ENCODE measurements at places on chromosomes 13 and 19.
A peak's percentile ranks its signal among the peaks of the same experiment; 100 is the strongest.

DNA sequence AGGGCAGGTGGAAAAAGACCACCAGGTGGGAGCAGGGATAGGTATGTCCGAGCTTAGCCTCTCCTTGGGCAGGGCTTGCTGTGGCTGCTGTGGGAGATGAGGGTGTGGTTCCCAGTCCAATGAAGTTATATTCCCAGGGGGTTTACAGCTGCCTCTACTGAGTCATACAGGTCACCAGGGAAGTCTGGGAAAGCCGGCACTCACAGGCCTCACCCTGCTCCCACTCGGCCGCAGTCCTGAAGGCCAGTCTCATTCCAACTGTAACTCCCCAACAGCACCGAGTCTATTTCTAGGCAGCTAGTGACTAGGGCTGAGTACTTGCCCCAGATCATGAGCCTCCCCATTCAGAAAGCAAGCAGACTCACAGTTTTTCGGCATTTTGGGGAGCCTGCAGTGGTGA is 77.1 kb downstream of the FNDC3A start:
- no peak for DNase-seq

- DNase-seq, result peak; percentile 46
Observed at GRCh38 chr13:48567515-48568369, 34.9 kb upstream of the RCBTB2 start.

GRCh38 chr19:305240-306150 is 14.3 kb upstream of the PLPP2 start:
- DNase-seq, result no peak

DNA sequence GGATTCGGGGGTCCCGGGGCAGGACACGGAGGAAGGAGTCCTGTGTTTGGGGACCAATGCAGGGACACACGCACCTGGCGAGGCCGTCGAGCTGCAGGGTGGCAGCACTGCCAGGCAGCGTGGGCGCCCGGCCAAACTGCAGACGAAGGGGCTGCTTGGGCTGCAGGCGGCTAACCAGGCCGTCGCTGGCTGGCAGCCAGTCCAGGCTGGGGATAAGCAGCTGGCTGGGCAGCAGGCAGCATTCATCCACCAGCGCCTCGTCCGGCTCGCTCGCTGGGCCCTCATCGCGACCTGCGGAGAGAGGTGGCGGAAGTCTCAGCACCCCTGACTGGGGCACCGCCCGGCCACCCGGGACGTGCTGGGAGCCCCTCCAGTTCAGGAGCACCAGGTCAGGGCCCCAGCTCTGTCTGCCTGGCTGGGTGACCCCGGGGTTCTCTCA is 11.5 kb downstream of the CFD start:
- DNase-seq, result peak; percentile 58

DNA sequence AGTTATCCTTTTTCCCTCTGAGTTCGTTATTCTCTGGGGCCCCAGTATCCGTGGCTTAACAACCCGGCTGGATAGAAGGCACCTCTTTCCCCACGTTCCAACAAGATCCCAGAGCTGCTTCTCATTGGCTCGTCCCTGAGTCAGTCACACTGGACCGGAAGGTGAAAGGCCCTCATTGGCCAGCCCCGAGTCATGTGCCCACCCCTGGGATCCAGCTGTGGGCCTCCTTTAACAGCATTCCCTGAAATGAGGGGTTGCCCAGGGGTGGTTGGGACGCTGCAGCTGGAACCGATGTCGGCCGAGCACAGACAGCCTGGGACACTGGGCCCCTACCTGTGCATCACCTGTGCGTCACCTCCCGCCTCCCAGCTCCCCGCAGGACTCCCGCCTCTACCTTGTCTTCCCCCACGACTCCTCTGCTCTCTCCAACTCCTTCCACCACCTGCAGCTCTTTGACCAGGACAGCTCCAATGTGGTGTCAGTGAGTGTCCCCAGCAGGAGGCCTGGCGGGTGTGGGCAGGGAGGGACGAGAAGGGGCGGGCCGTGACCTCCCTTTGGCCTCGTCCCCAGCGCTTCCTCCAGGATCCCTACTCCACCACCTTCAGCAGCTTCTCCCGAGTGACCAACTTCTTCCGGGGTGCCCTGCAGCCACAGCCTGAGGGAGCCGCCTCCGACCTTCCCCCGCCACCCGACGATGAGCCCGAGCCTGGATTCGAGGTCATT is 4.3 kb downstream of the TBC1D17 start:
- DNase-seq, result peak; percentile 42

- no peak for DNase-seq
Observed at GRCh38 chr19:15304140-15304705, 28.1 kb downstream of the BRD4 start.

GRCh38 chr13:110882972-110883371 is 31.9 kb downstream of the ANKRD10 start:
- DNase-seq, result no peak

GRCh38 chr13:32125221-32125689 is 93.7 kb downstream of the FRY start:
- DNase-seq, result no peak

DNA sequence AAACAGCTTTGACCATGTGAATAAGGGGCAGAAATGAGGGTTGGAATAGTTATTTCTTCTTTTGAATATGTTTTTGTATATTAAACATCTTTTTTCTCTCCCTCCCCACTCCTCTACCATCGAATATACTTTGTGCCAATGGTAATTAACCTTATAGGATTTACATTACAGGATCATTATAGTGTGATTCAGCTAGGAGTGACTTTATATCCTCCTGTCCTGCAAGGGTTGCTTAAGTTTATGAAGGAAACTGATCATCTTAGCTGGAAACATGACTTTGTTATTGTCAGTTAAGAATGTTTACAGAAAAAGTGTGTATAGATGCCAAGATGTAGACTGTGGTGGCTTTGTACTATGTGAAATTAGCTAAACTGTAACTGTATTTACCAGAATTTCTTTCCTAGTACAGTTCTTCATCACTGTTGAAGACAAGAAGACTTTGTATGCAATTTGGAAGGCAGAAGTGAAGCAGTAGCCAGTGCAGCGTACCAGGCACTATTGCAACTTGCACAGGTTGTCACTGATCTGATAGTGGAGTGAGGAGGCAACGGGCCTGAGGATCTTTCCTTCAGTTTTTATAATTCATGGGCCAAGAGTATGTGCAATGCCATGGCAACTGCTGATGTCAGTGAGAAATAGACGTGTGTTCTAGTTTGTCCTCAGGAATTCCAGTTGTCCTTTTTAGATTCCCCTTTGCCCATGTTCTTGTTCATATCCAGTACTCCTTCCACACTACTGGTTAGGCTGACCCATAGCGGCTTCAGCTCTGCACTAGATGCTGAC is 8.2 kb upstream of the PAN3 start:
- no peak for DNase-seq

DNA sequence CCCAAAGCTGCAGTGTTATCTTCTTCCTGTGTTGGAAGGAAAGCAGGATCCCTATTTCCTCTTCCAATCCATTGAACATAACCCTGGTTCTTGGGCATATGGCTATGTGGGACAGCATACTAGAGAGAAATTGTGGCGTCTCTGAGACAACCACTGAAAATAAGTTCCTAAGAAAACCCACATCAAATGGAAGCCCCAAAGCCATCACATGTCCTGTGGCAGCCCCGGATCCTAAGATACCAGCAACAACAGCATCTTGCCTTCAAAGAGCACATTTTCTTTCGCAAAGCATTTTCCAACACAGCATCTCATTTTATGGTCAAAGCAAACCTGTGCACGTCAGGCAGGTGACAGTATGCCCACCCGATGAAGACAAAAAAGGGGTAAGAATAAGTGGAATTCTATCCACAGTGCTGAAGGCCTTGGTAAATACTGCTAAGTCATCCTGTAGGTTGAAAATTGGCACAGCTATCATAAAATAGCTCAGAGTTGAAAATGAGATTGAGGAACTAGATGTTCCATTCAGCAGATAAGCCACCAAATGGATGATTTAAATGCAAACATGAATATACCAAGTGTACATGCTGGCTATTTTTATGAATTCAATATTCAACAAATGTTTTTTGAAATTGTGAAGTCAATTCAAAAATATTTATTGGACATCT is 232.2 kb downstream of the DLEU7 start:
- no peak for DNase-seq

GRCh38 chr13:40488869-40489391 is 177.5 kb downstream of the FOXO1 start:
- no peak for DNase-seq

GRCh38 chr13:87981416-87981815 is 310.2 kb downstream of the SLITRK5 start:
- DNase-seq, result no peak

DNA sequence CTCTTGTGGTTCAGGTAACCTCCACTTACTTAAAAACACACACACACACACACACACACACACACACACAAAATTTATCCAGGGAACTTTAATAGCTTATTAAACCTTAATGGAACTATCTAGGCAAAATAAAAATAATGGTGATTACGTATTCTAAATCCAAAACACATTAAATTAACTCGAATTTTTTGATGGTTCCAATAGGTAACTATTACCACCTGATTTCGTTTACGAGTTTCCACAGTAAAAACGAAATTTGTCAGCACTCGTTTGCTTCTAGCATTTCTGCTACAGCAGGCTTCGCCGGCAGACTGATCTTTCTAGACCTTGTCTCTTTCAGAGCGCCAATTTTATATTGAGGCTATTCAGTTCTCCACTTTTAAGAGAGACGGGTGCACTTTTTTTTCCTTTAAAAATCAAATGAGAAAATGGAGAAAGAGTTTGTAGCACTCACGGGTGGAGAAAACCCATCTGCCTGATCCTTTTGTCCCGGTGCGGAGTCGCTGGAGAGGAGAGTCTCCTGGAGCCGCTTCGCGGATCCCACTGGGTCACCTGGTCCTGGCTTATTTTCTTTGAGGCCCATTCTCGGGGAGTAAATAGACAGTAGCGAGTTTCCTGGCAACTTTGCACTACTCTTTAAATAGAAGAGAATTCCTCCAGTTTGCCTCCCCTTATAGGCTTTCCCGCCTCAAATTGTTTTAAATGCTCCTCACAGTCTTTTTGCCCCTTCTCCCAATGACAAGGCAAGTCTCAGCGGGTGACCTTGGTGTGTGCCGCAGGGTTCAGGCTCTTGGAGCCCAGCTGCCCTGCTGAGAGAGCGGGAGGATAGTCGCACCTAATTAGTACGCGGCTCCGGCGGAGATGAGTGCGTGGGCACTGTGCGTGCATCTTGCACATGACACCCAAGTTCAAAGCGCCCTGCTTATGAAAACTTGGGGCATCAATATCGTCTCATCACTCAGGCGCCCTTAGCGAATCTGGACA is 117.0 kb downstream of the KCNRG start:
- DNase-seq, result no peak

GRCh38 chr13:80802946-80803345 is 462.0 kb upstream of the SPRY2 start:
- DNase-seq, result no peak

- no peak for DNase-seq
Observed at GRCh38 chr13:26882731-26883130, 122.1 kb upstream of the GPR12 start.

DNA sequence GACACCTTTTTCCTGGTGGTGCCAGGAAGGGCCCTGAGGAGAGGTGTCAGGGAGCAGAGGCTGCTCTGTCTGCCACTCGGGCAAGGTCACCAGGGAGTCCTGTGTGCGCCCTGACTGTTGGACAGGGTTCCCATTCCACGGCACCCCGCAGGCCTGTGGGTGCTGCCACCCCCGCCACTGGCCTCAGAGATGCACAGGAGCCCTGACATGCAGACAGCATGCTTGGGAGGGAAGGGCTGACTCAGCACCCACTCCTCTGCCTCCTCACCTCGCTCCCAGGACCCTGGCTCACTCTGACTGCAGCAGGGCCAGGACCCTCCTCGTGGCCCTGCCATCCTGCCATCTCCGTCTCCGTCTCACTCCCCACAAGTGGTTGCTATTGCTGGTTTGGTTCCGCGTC is 25.3 kb downstream of the MAU2 start:
- DNase-seq, result no peak

GRCh38 chr13:24214528-24214927 is 54.0 kb downstream of the SPATA13 start:
- DNase-seq, result no peak

GRCh38 chr19:44738603-44739558 is 9.6 kb upstream of the BCL3 start:
- no peak for DNase-seq

DNA sequence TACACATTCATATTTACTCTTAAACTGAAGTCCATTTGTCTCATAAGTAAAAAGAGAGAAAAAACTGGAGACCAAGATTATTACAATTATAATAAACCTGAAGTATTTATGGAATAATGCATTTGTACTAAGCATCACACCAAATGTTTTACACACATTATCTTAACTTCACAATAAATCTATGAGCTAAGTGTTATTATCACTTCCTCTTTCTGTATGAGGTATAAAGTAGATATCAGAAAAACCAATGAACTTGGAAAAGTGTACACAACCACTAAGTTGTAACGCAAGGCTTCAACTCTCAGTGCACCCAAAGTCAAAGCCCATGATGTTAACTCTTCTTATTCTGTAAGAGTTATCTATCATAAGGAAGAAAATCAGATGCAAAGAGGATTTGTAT is 274.7 kb downstream of the FGF14 start:
- DNase-seq, result no peak

- no peak for DNase-seq
Observed at GRCh38 chr19:51407511-51408131, 9.8 kb downstream of the SIGLEC10 start.

- no peak for DNase-seq
Observed at GRCh38 chr13:88736026-88736425, 1064.9 kb downstream of the SLITRK5 start.

DNA sequence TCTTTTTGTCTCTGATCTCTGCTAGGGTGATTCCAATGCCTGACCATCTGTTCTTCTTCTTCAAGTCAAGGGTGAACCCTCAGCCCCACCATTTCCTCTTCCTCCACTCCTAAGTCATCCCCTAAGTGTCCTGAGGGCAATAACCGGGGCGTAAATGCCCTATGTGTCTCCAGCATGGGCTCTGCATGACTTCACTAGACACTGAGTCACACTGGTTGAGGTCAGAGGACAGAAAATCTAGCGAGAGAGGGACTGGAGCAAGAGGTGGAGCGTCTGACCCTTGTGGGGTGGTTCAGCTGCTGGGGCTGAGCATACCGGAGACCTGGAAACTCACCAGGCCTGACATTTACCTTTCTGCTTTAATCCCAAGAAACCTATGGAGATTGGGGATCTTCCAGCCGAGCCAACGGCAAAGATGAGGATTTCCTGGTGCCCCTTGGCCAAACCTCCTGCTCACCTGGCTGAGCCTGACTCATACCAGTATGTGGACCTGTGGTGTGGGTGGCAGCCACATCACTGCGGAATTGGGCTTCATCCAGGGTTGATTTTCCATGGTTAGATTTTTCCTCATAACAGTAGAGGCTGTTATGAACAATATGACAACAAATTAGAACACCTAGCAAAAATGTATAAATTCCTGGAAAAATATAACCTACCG is 26.9 kb downstream of the SCGB2B2 start:
- DNase-seq, result no peak

GRCh38 chr13:88124142-88124541 is 453.0 kb downstream of the SLITRK5 start:
- no peak for DNase-seq

DNA sequence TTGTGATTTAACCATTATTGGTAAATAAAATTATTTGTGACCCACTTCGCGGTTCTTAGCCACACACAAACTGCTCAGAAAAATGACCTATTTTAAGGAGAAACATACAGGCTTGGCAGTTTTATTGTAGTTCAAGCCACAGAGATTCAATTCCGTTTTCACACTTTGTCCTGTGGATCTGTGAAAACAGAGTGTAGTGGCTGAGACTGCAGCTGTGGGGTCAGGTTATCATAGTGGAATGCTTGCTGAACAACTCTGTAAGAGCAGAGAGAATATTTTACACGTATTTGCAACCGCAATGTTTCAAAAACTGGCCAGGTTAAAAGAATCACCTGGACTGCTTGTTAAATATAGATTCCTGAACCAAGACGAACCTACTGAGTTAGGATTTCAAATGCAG is 292.5 kb downstream of the GPC5 start:
- DNase-seq, result no peak

- no peak for DNase-seq
Observed at GRCh38 chr13:44305286-44305685, 68.3 kb upstream of the SERP2 start.

All from ovary (tissue), 10 donors.